IPS DF 6.9 (cell line): ENCODE measurements at places on chromosomes 2 and 18.

- H3K4me3 ChIP-seq = no peak overlapping the region
- H3K27ac ChIP-seq = no peak overlapping the region
- no peak for DNase-seq
- H3K4me1 ChIP-seq = no peaks in the 10 kb centered on the region
Observed at GRCh38 chr2:218202266-218202665, 14.7 kb upstream of the ARPC2 start.

GRCh38 chr18:78494204-78495085 lies 485.2 kb upstream of the SALL3 start:
- H3K27ac ChIP-seq = no peak overlapping the region
- no peaks in the 10 kb centered on the region for H3K36me3 ChIP-seq
- DNase-seq = no peak

- H3K27me3 ChIP-seq = peaks cover 5% of the 10 kb centered on the region; the same call in 1 of the 2 replicates
- H3K36me3 ChIP-seq = no peaks in the 10 kb centered on the region
- H3K4me3 ChIP-seq = peak overlapping the region; percentile 75
- H3K4me1 ChIP-seq = peaks cover 3% of the 10 kb centered on the region; the same call in 1 of the 2 replicates
- H3K27ac ChIP-seq = no peak overlapping the region
- no peak for DNase-seq
Observed at GRCh38 chr18:62523631-62524439, 1.0 kb downstream of the ZCCHC2 start.

DNA sequence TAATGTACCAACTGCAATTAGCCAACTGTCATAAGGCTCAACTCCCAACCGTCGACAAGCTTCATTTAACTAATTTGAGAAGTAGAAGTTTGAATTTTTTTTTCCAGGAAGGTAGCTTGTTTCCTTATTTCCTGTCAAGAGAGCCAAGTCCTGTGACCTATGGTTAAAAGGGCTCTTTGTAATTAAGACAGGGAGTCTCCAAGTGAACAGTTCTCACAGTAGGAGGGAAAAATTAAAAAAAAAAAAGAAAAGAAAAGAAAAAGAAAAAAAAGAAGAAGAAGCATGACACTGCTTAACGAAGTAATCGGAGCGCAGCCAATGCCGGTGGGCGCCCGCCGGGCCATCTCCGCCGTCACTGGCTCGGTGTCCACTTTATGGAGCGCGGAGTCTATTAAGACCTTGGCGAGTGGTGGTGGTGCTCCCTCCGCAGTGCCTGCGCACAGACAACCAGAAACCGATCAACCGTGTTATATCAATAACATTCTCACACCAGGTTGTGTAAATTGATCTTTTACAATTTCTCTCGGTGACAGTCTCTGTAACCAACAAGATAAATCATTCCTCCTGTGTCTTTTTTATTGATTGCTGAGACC lies 197.2 kb upstream of the POU3F3 start:
- no peaks in the 10 kb centered on the region for H3K36me3 ChIP-seq
- no peak for DNase-seq
- H3K4me3 ChIP-seq = no peak overlapping the region

- no peak for DNase-seq
- no peaks in the 10 kb centered on the region for H3K36me3 ChIP-seq
- no peaks in the 10 kb centered on the region for H3K27me3 ChIP-seq
- H3K4me1 ChIP-seq = no peaks in the 10 kb centered on the region; the same call in 1 of the 2 replicates
- H3K27ac ChIP-seq = no peak overlapping the region
Observed at GRCh38 chr2:48695991-48696390, 59.5 kb downstream of the LHCGR start.

- no peaks in the 10 kb centered on the region for H3K36me3 ChIP-seq
- DNase-seq = no peak
- no peaks in the 10 kb centered on the region for H3K27me3 ChIP-seq
- no peak overlapping the region for H3K27ac ChIP-seq
Observed at GRCh38 chr2:127619203-127619590, 26.8 kb upstream of the GPR17 start.

GRCh38 chr18:42611134-42611533 lies 504.4 kb downstream of the RIT2 start:
- no peaks in the 10 kb centered on the region for H3K27me3 ChIP-seq
- no peak for DNase-seq
- no peak overlapping the region for H3K27ac ChIP-seq
- H3K4me3 ChIP-seq = no peak overlapping the region

DNA sequence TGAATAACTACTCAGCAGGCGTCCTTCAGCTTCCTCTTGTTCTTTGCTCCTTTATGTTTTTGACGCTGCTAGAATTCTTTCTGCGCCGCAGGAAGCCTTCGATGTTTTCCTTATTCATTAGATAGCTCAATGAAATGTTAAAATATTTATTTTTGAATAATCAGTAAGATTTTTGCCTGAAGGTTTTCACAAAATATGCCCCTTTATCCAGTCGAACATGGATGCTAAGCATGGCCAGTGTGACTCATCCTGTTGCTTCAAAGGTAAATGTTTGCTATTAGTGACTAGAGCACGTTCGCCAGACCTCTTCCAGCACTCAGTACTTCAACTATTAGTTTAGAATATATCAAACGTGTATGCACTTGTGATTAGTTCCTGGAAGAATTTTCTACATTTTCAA lies 7.6 kb upstream of the MEIS1 start:
- peaks cover 4% of the 10 kb centered on the region for H3K4me1 ChIP-seq
- no peak for DNase-seq
- H3K4me3 ChIP-seq = no peak overlapping the region
- peaks cover 54% of the 10 kb centered on the region for H3K27me3 ChIP-seq
- H3K36me3 ChIP-seq = no peaks in the 10 kb centered on the region

DNA sequence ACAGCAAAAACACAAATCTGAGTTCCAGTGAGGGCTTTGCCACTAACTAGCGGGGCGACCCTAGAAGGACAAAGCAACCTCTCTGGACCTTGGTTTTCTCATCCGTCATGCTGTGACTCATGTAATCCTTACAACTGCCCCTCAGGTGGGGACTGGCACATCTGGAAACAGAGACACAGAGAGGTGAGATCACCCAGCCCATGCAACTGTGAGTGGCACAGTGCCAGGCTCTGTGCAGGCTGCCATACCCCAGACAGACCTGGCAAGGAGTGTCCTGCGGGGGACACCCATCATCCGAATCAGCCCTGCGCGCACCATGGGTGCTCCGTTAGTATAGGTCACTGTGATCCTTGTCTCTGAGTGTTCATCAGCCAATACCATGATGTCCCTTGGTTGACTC lies 198.3 kb downstream of the SMAD7 start:
- no peaks in the 10 kb centered on the region for H3K27me3 ChIP-seq
- DNase-seq = no peak
- no peak overlapping the region for H3K27ac ChIP-seq
- no peak overlapping the region for H3K4me3 ChIP-seq
